ENCODE measurements at places on chromosomes 11 and 22.

DNA sequence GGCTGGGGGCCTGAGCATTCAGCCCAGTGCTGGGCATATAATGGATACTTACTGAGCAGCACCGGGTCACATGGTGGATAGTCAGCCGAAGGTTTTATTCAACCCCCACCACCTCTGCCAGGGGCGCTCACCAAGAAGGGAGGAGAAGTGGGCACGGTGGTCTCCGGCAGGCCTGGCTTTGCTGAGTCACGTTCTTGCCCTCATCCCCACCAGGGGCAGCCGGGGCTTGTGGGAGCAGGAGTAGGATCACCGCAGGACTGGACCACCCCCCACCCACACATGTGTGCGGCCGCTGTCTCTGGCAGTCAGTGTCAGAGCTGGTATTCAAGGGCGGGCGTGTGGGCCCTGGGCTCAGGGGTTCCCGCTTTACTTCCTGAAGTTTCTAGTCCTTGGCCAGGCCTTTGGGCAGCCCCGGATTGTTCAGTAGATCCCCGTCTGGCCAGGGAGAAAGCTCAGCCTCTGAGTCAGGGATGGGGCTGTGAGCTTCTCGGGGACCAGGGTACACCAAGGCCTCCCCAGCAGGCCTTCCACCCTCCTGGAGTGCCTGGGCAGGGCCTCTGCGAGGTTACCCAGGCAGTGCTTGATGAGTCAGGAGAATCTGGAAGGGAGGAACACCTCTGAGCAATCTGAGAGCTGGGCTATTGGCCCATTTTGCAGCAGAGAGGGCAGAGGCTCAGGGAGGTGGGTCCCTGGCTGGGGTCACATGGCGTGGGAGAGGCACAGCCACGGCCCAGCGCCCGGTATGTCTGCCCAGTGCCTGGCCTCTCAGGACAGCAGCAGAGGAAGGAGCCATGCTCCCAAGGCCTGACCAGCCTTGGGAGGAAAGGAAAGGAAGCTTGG lies 60.6 kb downstream of the RTL6 start:
- H3K36me3 ChIP-seq, result no peaks in the 10 kb centered on the region
- H3K4me1 ChIP-seq, result no peaks in the 10 kb centered on the region
- DNase-seq, result no peak
- H3K27ac ChIP-seq, result no peak overlapping the region
- H3K27me3 ChIP-seq, result peaks cover 3% of the 10 kb centered on the region
- H3K4me3 ChIP-seq, result no peak overlapping the region

DNA sequence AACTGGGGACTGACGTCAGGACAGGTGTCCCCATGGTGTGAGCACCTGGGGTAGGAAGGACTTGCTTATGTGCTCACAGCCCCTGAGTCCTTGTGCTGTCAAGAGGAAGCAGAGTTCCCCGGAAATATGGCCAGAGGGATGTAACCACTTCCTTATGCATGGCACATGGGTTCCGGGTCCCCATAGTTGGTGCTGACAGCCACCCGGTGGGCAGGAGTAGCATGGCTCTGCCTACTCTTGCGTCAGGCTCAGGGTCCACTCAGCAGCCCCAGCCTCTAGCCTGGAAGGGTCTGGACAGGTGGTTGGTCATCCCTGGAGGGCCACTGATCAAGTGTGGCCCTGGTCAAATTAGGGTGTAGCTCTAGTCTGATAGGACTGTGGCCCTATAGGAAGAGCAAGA lies 42.8 kb upstream of the CCND1 start:
- no peaks in the 10 kb centered on the region for H3K36me3 ChIP-seq
- peaks cover under 1% of the 10 kb centered on the region for H3K27me3 ChIP-seq
- H3K4me3 ChIP-seq, result no peak overlapping the region
- no peaks in the 10 kb centered on the region for H3K4me1 ChIP-seq
- no peak for DNase-seq
- H3K27ac ChIP-seq, result no peak overlapping the region

GRCh38 chr11:67998150-67999045 lies 5.5 kb downstream of the UNC93B1 start:
- peaks cover 81% of the 10 kb centered on the region for H3K4me1 ChIP-seq
- no peak for DNase-seq
- no peaks in the 10 kb centered on the region for H3K27me3 ChIP-seq
- no peak overlapping the region for H3K4me3 ChIP-seq
- H3K36me3 ChIP-seq, result peaks cover 61% of the 10 kb centered on the region

DNA sequence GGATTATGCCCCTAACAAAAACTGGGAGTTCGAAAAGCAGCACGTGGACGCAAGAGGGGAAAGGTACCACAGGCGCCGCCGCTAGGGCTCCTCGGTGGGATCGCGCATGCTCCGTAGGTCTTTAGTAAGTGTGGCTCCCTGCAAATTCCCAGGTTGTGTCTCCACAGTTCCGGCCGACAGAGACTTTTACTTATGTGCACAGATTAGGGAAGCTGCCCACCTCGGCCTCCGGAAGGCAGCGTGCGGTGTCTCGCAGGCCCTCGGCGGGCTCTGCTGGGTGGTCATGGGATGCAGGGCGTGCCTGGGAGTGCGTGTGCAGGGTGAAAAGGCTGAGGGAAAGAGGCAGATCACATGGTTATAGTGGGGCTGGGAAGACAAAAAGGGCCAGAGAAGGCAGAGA lies 39.7 kb upstream of the PANX1 start:
- no peaks in the 10 kb centered on the region for H3K4me1 ChIP-seq
- no peak for DNase-seq
- no peak overlapping the region for H3K4me3 ChIP-seq

- peaks cover 59% of the 10 kb centered on the region for H3K36me3 ChIP-seq
- H3K27ac ChIP-seq, result no peak overlapping the region
- peaks cover 9% of the 10 kb centered on the region for H3K4me1 ChIP-seq
- no peak for DNase-seq
Observed at GRCh38 chr11:36280531-36280930, 8.7 kb downstream of the COMMD9 start.

DNA sequence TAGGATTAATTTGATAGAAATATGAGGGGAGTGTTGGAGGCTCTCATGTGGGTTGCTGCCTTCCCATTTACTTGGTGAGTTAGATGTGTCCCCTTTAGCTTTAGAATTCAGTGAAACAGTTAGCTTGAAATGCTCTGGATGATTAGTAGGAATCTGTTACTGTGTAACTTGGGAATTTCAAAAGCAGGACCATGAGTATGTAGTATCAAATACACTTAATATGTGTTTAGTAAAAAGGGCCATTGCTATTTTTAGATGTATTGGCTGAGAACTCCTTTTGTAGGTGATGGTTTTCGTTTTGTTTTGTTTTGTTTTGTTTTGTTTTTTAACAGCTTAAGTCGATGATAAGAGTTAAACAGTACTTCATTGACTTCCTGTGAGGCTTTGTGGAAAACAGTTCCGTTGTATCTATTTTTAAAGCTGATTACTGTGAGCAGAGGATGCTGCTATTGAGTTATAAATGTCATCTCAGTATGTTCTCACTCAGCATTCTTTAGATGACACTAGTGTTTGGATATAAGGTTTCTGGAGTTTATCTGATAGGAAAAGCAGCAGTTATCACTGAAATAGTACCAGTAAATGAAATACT lies 53.5 kb downstream of the MCAM start:
- H3K4me3 ChIP-seq, result no peak overlapping the region
- H3K36me3 ChIP-seq, result peaks cover 2% of the 10 kb centered on the region
- no peak overlapping the region for H3K27ac ChIP-seq
